ENCODE measurements at places on chromosomes 5 and 9.
A peak's percentile ranks its signal among the peaks of the same experiment; 100 is the strongest.

GRCh38 chr9:6920041-6920440, 162.3 kb downstream of the KDM4C start:
- no peak for DNase-seq

- DNase-seq, result no peak
Measured at GRCh38 chr5:135761746-135762145, 72.7 kb upstream of the SLC25A48 start.

DNA sequence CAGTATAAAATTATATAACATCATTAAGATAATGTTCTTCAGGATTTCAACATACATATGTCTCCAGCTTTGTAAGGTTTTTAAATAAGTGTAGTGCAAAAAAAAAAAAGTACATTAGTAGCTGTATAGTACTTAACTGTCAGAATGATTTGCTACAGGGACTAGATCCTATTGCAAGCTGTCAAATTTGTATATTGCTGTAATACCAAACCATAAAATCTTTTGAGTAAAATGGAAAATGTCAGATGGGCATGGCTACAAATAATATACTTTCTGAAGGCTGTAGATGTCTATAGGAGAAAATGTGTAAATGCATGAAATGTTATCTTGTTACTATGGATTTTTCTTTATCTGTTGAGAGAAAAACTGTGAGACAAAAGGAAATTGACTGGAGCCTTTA, 298.5 kb downstream of the KDM4C start:
- no peak for DNase-seq

- DNase-seq, result no peak
Measured at GRCh38 chr5:67222243-67223025, 25.8 kb upstream of the CD180 start.

DNA sequence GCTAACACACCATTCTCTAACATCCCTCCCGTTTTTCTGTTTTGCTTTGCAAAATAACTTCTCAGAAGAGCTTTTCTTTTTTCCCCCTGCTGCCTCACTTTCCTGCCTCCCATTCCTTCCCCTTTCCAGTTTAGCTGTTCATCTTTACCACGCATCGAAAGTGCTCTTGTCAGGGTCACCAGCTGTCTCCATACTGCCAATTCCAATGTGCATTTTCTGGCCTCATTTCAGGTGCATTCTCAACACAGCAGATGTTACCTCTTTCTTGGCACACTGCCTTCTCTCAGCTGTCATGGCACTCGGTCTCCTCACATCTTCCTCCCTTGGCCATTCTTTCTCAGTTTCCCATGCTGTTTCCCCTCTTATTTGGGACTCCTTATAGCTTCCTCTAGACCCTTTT, 9.5 kb downstream of the ARSK start:
- DNase-seq, result no peak

DNA sequence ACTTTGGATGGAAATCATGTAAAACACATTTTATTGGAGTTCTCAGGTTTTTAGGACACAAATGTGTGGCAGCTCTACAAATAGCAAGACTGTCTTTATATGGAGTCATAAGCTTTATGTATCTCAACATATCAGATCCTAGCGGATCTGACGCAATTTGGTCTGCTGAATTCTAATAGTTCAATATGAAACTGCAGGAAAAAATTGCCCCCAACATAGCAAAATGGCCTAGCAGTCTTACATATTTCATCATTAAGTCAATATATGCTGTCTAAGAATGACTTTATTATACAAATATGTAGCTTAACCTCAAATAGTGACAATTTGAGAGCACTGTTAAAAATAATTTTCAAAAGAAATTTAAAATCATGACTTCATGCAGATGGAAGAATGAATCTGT, 244.3 kb downstream of the TAF11L14 start:
- DNase-seq, result no peak

- DNase-seq, result peak; percentile 87
Measured at GRCh38 chr5:102754767-102755431, at the start of gene PAM. PAM (plus strand) TSS chr5:102755305; CDS start chr5:102866196, 110,891 bp downstream.

- DNase-seq, result peak; percentile 27
Measured at GRCh38 chr5:55096861-55097260, 5.6 kb upstream of the GZMA start.

DNA sequence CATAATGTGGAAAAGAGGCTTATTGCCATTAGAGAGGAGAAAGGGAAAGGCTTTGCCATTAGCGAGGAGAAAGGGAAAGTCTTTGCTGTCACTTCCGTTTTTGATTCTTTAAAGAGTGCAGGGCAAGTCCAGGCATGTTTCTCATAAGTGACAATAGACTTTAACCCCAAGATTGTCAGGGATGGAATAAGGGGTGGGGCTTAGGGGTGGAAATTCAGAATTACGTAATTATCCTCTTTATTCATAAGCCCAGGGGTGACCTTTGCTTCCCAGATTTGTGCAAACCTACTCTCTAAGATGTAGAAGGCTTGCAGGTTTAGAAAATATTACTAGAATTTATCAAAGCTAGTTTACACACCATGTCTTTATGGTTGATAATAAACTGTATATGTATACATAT, 2.3 kb upstream of the PLK2 start:
- no peak for DNase-seq

- DNase-seq, result no peak
Measured at GRCh38 chr5:92945605-92946097, 635.4 kb downstream of the NR2F1-AS1 start.

GRCh38 chr9:119240546-119240945, 128.7 kb downstream of the BRINP1 start:
- no peak for DNase-seq

- no peak for DNase-seq
Measured at GRCh38 chr5:179400020-179400419, 54.8 kb upstream of the ADAMTS2 start.

GRCh38 chr9:126777733-126778132, 27.1 kb upstream of the ZBTB43 start:
- peak; percentile 7 for DNase-seq

GRCh38 chr9:112111461-112111860, 63.6 kb downstream of the SUSD1 start:
- no peak for DNase-seq
